Stimulated activated CD8-positive, alpha-beta memory T cell treated with anti-CD3 and anti-CD28 coated beads, Interleukin-15, amount 100 ng/mL, for 48 hours (primary cell): ENCODE measurements at places on chromosomes 1 and 21.

- DNase-seq: no peak
These were observed 4.8 kb downstream of the INKA2 start for GRCh38 chr1:111734426-111734825.

DNA sequence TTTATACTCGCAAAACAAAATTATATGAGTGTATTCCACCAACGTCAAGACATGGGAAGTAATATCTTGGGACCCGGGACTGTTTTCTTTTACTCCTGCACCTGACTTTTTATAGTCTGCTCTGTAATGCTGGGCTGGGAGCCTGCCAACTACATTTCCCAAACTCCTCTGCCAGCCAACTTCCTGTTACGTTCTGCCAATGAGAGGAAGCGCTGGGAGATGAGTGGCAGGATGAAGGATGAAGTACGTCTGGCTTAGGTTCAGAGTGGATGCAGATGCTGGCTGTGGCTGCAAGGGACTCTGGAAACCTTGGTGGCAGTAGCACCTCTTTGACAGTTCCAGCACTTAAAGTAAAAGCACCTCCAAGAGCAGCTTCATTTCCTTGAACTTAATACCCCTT, 59.6 kb downstream of the USP24 start:
- DNase-seq: no peak

GRCh38 chr1:161266202-161266601, 7.7 kb downstream of the PCP4L1 start:
- DNase-seq: no peak

GRCh38 chr21:25967901-25968438, 202.6 kb downstream of the APP start:
- no peak for DNase-seq

DNA sequence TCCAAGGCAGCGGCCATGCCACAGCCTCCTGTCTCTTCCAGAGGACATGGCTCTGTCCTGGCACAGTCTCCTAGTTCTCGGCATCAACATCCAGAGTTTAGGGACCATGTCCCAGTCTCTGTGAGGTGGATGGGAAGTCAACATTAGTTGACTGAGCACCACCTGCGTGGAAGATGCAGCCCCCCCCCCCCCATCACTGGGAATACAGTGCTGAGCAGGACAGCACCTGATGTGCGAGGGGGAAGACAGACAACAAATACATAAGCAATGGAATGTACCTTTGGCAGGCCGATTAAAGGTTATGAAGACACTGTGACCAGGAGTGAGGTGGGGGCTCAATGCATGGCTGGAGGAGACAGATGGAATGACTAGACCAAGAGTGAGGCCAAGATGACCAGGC, 26.6 kb downstream of the KNCN start:
- no peak for DNase-seq
